Chondrocyte (in vitro differentiated cells): ENCODE measurements at places on chromosomes 5 and 9. TPM values are rescaled to one million over a fixed set of nuclear protein-coding genes. Genes with fewer than 3 reads are reported as not detected.

SAP30L gene
- total RNA-seq: 33.8 to 38.5 TPM (median 34.4 TPM) in 3 replicates

ENC1 gene
- total RNA-seq: 37.4 to 53.6 TPM (median 51.1 TPM) in 3 replicates

BOD1 gene
- 62.0 to 71.6 TPM (median 70.9 TPM) in 3 replicates for total RNA-seq

GAPT gene
- not detected in 3 replicates for total RNA-seq

SPINK1 gene
- not detected in 3 replicates for total RNA-seq

CAMK4 gene
- total RNA-seq: 0.28 to 0.89 TPM (median 0.72 TPM) in 3 replicates

PTPRD gene
- total RNA-seq: 5.7 to 15.6 TPM (median 6.8 TPM) in 3 replicates

PCDHB13 gene
- 2.4 to 2.9 TPM (median 2.9 TPM) in 3 replicates for total RNA-seq

SH3TC2 gene
- 0.33 to 0.80 TPM (median 0.80 TPM) in 3 replicates for total RNA-seq

MYOZ3 gene
- total RNA-seq: 1.9 to 3.3 TPM (median 2.0 TPM) in 3 replicates

LHX2 gene
- total RNA-seq: 0.20 TPM in 1 of 3 replicates, not detected in the others

FCN2 gene
- total RNA-seq: not detected in 3 replicates

DMRT2 gene
- total RNA-seq: not detected in 3 replicates

FCHSD1 gene
- total RNA-seq: 16.4 to 29.8 TPM (median 24.7 TPM) in 3 replicates

SHOC1 gene
- not detected in 3 replicates for total RNA-seq

ANKRD31 gene
- 0.10 to 0.24 TPM (median 0.18 TPM) in 3 replicates for total RNA-seq

KLF4 gene
- total RNA-seq: 22.3 to 36.0 TPM (median 35.1 TPM) in 3 replicates

ADAM19 gene
- 43.5 to 125 TPM (median 125 TPM) in 3 replicates for total RNA-seq

C5orf63 gene
- total RNA-seq: 0.46 to 0.77 TPM (median 0.50 TPM) in 3 replicates

OR13C5 gene
- not detected in 3 replicates for total RNA-seq

LCN9 gene
- 1.8 to 2.0 TPM in 2 of 3 replicates, not detected in the other for total RNA-seq

INSL6 gene
- not detected in 3 replicates for total RNA-seq

LRRC70 gene
- total RNA-seq: 0.20 to 0.77 TPM (median 0.70 TPM) in 3 replicates

LCN1 gene
- total RNA-seq: 0.60 TPM in 1 of 3 replicates, not detected in the others

LHFPL2 gene
- total RNA-seq: 45.4 to 49.6 TPM (median 49.4 TPM) in 3 replicates

CARD9 gene
- total RNA-seq: 0.22 to 2.4 TPM (median 1.9 TPM) in 3 replicates

GKAP1 gene
- total RNA-seq: 1.7 to 2.6 TPM (median 1.9 TPM) in 3 replicates

PROB1 gene
- total RNA-seq: 0.97 to 2.4 TPM (median 2.3 TPM) in 3 replicates

CRB2 gene
- total RNA-seq: 0.07 TPM in 1 of 3 replicates, not detected in the others

PAXX gene
- 34.4 to 38.7 TPM (median 36.8 TPM) in 3 replicates for total RNA-seq

MEIKIN gene
- not detected in 3 replicates for total RNA-seq

MZB1 gene
- total RNA-seq: not detected in 3 replicates

ACTBL2 gene
- 0.10 TPM in 1 of 3 replicates, not detected in the others for total RNA-seq

PCDHGC4 gene
- 0.72 to 1.8 TPM (median 1.1 TPM) in 3 replicates for total RNA-seq

GBA2 gene
- 50.9 to 52.1 TPM (median 51.6 TPM) in 3 replicates for total RNA-seq

KCNV2 gene
- total RNA-seq: not detected in 3 replicates

FAM169A gene
- 5.9 to 8.8 TPM (median 7.9 TPM) in 3 replicates for total RNA-seq

FAM151B gene
- total RNA-seq: 5.7 to 7.1 TPM (median 7.1 TPM) in 3 replicates

PCDHGA11 gene
- total RNA-seq: 1.3 to 2.4 TPM (median 1.4 TPM) in 3 replicates
